ENCODE measurements at places on chromosomes 16 and 17.

DNA sequence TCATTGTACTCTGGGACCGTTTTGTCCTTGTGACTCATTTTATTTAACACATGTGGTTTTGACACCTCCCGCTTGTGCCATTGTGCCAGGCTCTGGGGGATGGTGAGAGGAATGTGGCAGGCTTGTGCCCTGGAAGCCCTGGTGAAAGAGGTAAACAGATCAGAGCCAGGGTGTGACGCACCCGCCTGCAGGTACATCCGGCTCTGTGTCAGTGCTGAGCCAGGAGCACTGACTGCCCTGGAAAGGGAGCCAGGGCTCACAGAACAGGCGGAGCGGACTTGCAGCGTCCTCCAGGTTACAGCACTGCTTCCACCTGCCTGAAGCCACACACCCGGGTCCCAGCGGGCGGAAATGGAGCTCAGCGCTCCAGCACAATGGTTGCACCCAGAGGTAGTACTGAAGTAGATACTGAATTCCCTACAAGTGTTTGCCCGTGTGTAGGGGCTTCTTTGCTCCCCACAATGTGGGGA is 30.6 kb downstream of the CDRT15 start:
- H3K27me3 ChIP-seq: no peaks in the 10 kb centered on the region
- H3K4me3 ChIP-seq: peak overlapping the region; percentile 50

- H3K36me3 ChIP-seq: peaks cover 14% of the 10 kb centered on the region
- H3K27ac ChIP-seq: no peak overlapping the region
- H3K4me1 ChIP-seq: peaks cover 2% of the 10 kb centered on the region
- DNase-seq: peak; percentile 54
Measured at GRCh38 chr17:28953444-28954118, 2.3 kb upstream of the PHF12 start.

DNA sequence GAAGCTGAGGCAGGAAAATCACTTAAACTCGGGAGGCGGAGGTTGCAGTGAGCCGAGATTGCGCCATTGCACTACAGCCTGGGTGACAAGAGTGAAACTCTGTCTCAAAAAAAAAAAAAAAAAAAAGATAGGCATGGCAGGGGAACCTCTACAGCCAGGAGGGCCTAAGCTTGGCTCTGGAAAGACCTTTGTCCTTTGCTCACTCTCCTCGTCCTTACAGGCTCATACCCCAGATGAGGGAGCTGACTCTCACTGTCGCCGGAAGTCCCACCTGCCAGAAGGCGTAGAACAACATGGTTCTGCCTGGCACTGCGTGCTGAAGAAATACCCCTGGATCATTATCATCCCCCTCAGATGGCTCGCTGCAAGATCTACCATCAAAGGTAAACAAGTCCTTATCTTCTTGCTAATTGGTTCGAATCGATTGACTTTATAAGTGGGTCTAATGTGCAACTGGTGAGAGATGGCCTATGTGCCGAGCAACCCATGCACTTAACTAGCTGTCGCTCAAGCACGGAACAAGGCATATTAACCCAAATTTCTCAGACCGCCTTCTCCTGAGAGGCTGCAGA is 29.7 kb downstream of the RTN4RL1 start:
- peaks cover 36% of the 10 kb centered on the region for H3K27me3 ChIP-seq
- no peak for DNase-seq
- H3K36me3 ChIP-seq: no peaks in the 10 kb centered on the region
- no peak overlapping the region for H3K27ac ChIP-seq

DNA sequence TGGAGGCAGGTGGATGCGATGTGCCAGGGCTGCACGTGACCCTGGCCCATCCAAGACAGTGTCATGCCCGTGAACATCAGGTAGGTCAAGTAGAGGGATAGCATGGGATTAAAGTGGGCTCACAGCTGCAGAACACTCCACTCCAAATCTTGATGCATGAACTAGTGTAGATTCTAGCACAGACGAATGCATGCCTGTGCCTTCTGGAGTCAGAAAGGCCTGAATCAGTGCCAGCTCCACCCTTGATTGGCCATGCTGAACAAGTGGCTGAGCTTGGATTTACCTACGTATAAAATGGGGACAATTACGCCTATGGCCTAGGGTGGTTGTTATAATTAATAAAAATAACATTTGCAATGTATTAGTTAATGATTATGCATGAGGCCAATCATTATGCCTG is 10.6 kb downstream of the IRX3 start:
- H3K4me1 ChIP-seq: peaks cover 3% of the 10 kb centered on the region
- no peak overlapping the region for H3K27ac ChIP-seq

- no peak overlapping the region for H3K4me3 ChIP-seq
- peaks cover 50% of the 10 kb centered on the region for H3K36me3 ChIP-seq
Measured at GRCh38 chr17:75950855-75951554, 10.2 kb upstream of the FBF1 start.

GRCh38 chr16:17431968-17432625 is 38.7 kb downstream of the XYLT1 start:
- peaks cover 35% of the 10 kb centered on the region for H3K36me3 ChIP-seq
- no peak for DNase-seq
- no peaks in the 10 kb centered on the region for H3K27me3 ChIP-seq

DNA sequence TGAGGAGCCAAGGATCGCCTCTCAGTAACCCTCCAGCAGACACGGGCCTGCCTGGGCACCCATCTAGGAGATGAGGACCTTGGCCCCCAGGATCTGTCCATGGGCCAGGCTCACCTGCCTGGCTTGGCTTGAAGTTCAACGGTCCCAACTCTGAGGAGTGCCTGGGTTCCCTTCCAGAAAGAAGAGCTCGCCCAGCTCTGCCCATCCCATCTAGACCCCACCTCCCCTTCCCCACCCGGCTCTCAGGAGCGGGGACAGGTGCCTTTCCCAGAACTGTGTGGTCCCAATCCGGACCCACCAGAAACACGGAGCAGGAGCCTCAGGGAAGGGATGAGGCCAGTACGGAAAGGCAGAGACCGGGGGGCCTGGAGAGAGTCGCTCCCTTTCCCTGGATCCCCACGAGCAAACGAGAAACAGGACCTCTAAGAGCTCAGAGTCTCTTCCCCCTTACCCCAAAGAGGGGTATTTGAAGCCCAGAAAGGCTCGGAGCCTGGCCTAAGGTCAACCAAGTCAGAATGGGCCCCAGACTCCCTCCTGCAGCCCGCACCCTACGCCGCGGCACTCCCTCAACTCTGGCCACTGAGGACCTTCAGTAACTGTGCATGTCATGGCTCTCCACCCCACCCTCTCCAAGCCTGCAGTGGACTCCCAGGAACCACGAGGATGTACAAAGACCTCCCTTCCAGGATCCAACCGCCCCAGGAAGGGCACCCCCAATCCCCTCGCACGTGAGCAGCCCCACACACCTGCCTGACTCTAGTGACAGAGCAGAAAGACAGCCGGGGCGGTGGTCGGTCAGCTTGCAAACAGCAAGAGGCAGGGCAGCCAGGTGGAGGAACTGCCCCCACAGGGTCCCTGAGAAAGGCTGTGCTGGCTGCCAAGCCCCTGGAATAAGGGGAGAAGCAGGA is 5.4 kb downstream of the CLUH start:
- no peak overlapping the region for H3K4me3 ChIP-seq
- H3K27me3 ChIP-seq: no peaks in the 10 kb centered on the region
- no peak overlapping the region for H3K27ac ChIP-seq
- peaks cover 28% of the 10 kb centered on the region for H3K4me1 ChIP-seq

GRCh38 chr16:55622272-55622671 is 33.5 kb upstream of the SLC6A2 start:
- peaks cover 2% of the 10 kb centered on the region for H3K4me1 ChIP-seq
- no peaks in the 10 kb centered on the region for H3K27me3 ChIP-seq
- DNase-seq: no peak
- H3K36me3 ChIP-seq: no peaks in the 10 kb centered on the region
- H3K27ac ChIP-seq: no peak overlapping the region
- no peak overlapping the region for H3K4me3 ChIP-seq

DNA sequence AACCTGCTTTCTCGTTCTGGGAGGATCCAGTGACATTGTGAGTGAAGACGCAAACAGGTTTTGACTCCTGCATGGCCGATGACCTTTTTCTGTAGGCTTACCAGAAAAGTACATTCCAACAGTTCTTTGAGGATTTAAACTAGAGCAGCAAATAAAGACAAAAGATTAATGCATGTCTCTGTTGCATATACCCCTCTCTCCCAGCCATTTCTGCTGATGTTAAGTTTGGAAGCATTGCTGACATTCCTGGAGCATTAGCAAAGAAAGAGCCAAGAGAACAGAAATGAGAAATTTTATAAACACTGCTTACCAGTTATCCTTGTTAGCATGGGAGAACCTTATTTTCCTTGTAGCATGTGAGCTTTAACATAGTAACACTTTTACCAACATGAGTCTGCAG is 49.3 kb downstream of the SIAH1 start:
- no peak overlapping the region for H3K4me3 ChIP-seq
- H3K27me3 ChIP-seq: no peaks in the 10 kb centered on the region
- no peak overlapping the region for H3K27ac ChIP-seq
- H3K4me1 ChIP-seq: peaks cover 15% of the 10 kb centered on the region
- H3K36me3 ChIP-seq: peaks cover 41% of the 10 kb centered on the region

DNA sequence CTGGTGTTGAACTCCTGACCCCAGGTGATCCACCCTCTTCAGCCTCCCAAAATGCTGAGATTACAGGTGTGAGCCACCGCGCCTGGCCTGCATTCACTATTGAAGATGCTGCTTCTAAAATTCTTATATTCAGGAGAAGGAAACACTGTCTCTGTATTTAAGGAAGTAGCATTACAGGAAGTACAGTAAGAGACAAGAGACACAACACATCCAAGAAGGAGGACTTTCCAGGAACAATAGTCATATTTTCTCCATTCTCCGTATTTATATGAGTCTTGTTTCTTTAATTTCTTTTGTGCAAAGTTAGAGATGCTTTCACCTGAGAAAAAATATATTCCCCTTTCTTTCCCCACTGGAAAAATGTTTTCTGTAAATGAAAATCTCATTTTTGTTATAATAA is 18.3 kb upstream of the ABCA3 start:
- H3K27me3 ChIP-seq: peaks cover 37% of the 10 kb centered on the region
- DNase-seq: no peak
- no peak overlapping the region for H3K4me3 ChIP-seq
- H3K36me3 ChIP-seq: no peaks in the 10 kb centered on the region
- no peak overlapping the region for H3K27ac ChIP-seq
- no peaks in the 10 kb centered on the region for H3K4me1 ChIP-seq

GRCh38 chr16:14011001-14011400 is 60.1 kb upstream of the MRTFB start:
- no peaks in the 10 kb centered on the region for H3K36me3 ChIP-seq
- no peak for DNase-seq
- peaks cover 25% of the 10 kb centered on the region for H3K27me3 ChIP-seq
- peaks cover 12% of the 10 kb centered on the region for H3K4me1 ChIP-seq
- no peak overlapping the region for H3K4me3 ChIP-seq
- H3K27ac ChIP-seq: no peak overlapping the region

DNA sequence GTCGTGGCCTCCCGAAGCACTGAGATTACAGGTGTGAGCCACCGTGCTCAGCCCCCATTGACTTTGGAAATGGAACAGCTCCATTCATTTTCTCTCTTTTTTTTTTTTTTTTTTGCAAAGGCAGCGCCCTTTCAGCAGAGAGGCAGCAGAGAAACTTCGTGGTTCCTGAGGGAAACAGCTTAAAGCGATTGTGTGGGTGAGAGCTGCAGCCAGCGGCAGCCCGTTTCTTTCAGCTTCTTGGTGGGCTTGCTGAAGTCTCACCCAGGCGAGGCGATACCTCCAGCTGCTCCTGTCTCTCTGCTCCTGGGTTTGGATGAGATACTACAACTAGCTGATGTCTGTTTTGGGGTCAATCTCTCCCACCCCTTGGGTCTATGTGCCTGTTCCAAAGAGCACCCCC is 7.7 kb downstream of the KDM8 start:
- DNase-seq: no peak
- H3K27me3 ChIP-seq: no peaks in the 10 kb centered on the region
- H3K27ac ChIP-seq: no peak overlapping the region
- H3K36me3 ChIP-seq: peaks cover 19% of the 10 kb centered on the region
- no peak overlapping the region for H3K4me3 ChIP-seq

- H3K36me3 ChIP-seq: peaks cover 14% of the 10 kb centered on the region
- peak; percentile 79 for DNase-seq
- peak overlapping the region; percentile 96 for H3K4me3 ChIP-seq
- peaks cover 31% of the 10 kb centered on the region for H3K4me1 ChIP-seq
- peak overlapping the region; percentile 90 for H3K27ac ChIP-seq
- peaks cover 3% of the 10 kb centered on the region for H3K27me3 ChIP-seq
Measured at GRCh38 chr17:63930951-63931575, 1.1 kb downstream of the CD79B start.

GRCh38 chr16:51801635-51802034 is 650.6 kb upstream of the SALL1 start:
- no peaks in the 10 kb centered on the region for H3K36me3 ChIP-seq
- no peak for DNase-seq
- H3K27ac ChIP-seq: no peak overlapping the region

GRCh38 chr16:1070864-1071408 is 1.6 kb upstream of the SSTR5 start:
- H3K36me3 ChIP-seq: peaks cover 5% of the 10 kb centered on the region
- H3K27ac ChIP-seq: no peak overlapping the region
- no peak for DNase-seq

DNA sequence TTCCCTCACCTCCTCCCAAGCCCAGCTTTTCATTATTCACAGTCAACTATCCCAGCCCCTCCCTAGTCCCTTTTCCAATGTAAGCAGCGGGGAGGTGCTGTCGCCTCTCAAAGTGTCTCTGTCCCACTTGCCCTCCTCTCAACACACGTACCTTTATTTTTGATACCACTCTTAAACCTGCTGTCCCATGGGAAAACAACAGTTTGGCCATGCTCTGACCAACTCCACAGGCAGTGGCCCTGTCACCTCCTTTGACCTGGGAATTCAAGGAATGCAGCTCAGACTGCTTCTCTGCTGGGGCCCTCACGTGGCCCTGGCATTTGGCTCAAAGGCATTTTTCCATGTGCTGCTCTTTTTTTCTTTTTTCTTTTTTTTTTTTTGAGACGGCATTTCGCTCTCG is 4.2 kb downstream of the LYRM9 start:
- H3K27ac ChIP-seq: no peak overlapping the region
- H3K36me3 ChIP-seq: no peaks in the 10 kb centered on the region
- no peak overlapping the region for H3K4me3 ChIP-seq
- peaks cover 29% of the 10 kb centered on the region for H3K4me1 ChIP-seq
- peaks cover 2% of the 10 kb centered on the region for H3K27me3 ChIP-seq

- no peak overlapping the region for H3K4me3 ChIP-seq
- H3K36me3 ChIP-seq: no peaks in the 10 kb centered on the region
- H3K27ac ChIP-seq: no peak overlapping the region
- no peaks in the 10 kb centered on the region for H3K4me1 ChIP-seq
Measured at GRCh38 chr16:72939247-72939646, 108.7 kb downstream of the ZFHX3 start.

Data from activated CD4-positive, alpha-beta memory T cell treated with anti-CD3 and anti-CD28 coated beads, Interleukin-2, amount 10 ng/mL, durations not matched to agents 7 days and 5 days (primary cell).